ENCODE measurements at places on chromosomes 3 and 15.

GRCh38 chr15:57554063-57554811, 37.5 kb upstream of the MYZAP start:
- no peak for DNase-seq

DNA sequence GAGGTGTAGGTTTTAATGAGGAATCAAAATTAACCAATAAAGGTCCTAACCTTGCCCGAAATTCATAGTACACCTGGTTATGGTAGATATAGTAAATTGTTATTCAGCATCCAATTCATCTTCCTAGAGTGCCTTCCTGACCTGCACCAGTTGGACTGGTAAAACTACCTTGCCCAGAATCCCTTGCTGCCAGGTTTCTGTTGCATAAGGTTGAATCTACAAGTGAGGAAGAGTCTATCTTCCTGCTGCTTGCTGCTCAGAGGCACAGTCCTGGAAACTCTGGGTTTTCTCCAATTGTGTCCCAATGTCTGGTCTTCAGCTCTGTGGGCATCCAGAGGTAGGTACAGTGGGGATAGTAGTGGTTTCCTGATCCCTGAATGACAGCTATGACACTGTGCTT, 17.3 kb downstream of the CCDC54 start:
- DNase-seq, result no peak

GRCh38 chr3:171346582-171347300, 113.5 kb downstream of the TNIK start:
- DNase-seq, result no peak

DNA sequence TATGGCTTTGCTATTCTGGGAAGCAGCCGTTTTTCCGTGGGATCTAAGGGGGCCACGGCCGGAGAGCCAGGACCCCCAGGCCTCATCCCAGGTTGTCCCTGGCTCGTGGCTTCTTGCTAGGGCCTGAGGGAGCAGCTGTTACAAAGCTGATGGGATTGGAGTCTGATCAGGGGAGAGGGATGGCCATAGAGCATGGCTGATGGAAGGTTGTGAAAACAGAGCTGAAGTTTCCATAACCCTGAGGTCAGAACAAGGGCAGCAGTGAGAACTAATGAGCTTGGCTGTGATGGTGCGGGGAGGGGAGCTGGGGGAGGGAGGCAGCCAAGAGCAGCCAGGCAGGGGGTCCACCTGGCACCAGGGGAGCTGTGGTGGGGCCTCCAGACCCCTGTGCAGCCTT, 63.0 kb downstream of the LINGO1 start:
- DNase-seq, result no peak

GRCh38 chr15:38638811-38639210, 74.2 kb upstream of the RASGRP1 start:
- DNase-seq, result no peak
